ENCODE measurements at places on chromosomes 16 and 17.

DNA sequence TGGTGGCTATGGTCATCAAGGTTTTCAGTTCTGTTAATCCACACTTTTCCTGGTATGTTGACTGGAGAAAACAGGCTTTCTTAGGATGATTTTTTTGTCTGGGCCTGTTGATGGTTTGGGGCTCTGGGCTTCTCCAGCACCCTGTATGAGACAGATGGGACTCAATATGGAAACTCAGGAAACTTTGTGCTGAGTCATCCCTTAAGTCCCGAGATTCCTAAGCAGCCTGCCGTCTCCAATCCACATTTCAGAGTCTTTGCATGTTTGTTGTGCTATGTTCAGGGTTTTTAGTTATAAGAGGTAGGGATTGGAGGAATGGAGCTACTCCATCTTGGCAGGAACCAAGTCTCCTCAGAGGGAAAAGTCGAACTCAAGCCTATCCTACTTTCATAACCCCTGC is 253.3 kb upstream of the FOXF1 start:
- DNase-seq = no peak

DNA sequence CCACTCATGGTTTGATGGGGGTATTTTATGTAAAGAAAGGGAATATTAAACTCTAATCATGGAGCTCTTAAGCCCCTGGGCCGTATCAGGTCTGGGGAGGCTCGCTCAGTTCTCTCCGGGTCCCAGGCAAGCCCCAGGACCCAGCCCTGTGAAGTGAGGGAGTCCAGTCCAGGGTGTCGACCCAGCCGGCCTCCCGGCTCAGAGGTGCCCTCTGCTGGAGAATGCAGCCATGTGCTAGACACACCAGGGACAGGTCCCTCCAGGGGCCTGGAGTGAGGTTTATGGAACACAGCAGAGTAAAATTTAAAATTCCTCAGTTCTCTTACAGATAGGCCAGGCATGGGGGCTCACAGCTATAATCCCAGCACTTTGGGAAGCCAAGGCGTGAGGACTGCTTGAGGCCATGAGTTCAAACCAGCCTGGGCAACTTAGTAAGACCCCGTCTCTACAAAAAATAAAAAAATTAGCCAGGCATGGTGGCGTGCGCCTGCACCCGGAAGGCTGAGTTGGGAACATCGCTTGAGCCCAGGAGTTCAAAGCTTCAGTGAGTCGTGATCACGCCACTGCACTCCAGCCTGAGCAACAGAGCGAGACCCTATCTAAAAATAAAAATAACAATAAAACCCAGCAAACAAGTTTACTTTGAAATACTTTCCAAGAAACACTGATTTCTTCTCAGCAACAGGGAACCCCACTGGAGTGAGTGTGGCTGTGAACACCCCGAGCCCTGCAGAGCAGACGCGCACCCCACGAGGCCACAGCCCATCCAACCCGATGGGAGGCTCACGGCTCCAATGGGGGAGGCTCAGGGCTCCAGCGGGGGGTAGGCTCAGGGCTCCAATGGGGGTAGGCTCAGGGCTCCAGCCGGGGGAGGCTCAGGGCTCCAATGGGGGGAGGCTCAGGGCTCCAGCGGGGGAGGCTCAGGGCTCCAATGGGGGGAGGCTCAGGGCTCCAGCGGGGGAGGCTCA is 72.2 kb downstream of the ZNF778 start:
- DNase-seq = peak; percentile 65

DNA sequence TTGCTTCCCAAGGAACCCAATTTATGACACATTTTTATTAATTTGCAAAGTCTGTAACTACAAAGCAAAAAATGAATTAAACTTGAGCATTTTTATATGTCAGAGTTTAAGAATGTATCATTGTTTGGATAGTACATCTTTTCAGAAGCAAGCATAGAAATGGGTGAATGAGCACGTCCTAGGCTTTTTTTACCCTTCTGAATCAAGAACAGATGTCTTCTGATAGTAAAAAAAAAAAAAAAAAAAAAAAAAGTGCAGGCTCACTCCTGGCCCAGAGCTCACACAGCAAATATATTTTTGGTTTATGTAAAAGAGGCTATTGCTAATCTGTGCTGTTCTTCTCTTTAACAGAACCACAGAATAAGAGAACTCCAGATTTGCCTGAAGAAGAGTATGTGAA is 6.3 kb downstream of the TERF2IP start:
- no peak for DNase-seq

GRCh38 chr16:78444-79150 is 572 bp downstream of the MPG start:
- no peak for DNase-seq
